ENCODE measurements at places on chromosomes 3 and 15.

DNA sequence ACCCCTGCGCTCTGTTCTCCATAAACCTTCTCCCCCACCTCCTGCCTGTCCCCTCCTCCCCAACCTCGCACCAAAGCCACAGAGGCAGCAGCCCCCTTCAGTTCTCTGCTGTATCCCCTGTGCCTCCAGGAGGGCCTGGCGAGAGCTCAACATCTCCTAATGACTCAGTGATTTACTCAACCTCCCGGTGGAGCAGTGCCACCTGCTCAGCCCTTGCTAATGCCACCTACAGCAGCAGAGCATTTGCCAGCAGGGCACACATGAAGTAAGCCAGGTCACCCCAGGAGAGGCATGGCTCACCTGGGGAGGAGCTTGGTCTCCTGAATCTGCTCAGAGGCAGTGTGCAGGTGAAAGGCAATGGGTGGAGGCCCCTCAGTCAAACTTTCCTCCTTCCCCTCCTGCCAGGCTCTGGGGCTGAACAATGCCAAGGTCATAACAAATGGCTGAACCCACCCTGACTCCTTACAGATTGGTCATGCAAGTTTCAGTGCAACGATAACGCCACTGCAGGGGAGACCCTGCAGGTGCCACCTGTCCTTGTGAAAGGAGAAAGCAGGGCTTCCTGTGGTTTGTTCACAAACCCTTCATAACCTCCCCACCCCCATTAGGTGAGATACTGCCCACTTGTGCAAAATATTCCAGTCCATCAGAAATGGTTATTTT, 19.8 kb downstream of the TRPM1 start:
- DNase-seq: no peak
- no peak overlapping the region for H3K4me3 ChIP-seq
- no peaks in the 10 kb centered on the region for H3K36me3 ChIP-seq
- H3K27me3 ChIP-seq: peaks cover 39% of the 10 kb centered on the region

GRCh38 chr15:84859144-84859543, 25.3 kb upstream of the SLC28A1 start:
- no peak for DNase-seq
- H3K27ac ChIP-seq: no peak overlapping the region
- no peaks in the 10 kb centered on the region for H3K36me3 ChIP-seq
- H3K4me1 ChIP-seq: no peaks in the 10 kb centered on the region
- no peaks in the 10 kb centered on the region for H3K27me3 ChIP-seq

DNA sequence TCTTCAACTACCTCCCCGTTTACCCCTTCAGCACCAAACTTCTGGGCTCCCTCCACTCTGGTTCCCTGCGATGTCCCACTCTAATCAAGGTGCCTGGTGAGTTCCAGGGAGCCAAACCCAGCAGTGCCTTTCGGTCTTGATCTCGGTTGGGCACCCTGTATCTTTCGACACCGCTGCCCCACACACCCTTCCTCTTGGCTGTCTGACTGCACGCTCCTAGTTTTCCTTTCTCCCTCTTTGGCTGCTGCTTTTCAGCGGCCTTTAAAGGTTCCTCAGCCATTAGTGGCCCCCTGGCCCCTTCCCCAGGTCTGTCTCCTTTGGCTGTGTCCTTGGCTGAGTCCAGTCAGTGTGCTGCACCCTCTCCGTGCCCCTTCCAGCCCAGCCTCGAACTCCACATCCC, 784 bp downstream of the TTLL3 start:
- peak overlapping the region; percentile 75 for H3K27ac ChIP-seq
- H3K4me1 ChIP-seq: peaks cover 41% of the 10 kb centered on the region
- peak overlapping the region; percentile 39 for H3K4me3 ChIP-seq
- DNase-seq: no peak
- peaks cover 68% of the 10 kb centered on the region for H3K36me3 ChIP-seq

- no peak for DNase-seq
- H3K27me3 ChIP-seq: peaks cover 51% of the 10 kb centered on the region
- no peak overlapping the region for H3K27ac ChIP-seq
- no peaks in the 10 kb centered on the region for H3K36me3 ChIP-seq
- H3K4me1 ChIP-seq: peaks cover 11% of the 10 kb centered on the region
- H3K4me3 ChIP-seq: no peak overlapping the region
These were observed 14.5 kb upstream of the SLC6A1 start for GRCh38 chr3:10977892-10978510.

- H3K4me3 ChIP-seq: peak overlapping the region; percentile 81
- peaks cover 1% of the 10 kb centered on the region for H3K36me3 ChIP-seq
- peaks cover 21% of the 10 kb centered on the region for H3K4me1 ChIP-seq
- no peaks in the 10 kb centered on the region for H3K27me3 ChIP-seq
- H3K27ac ChIP-seq: no peak overlapping the region
These were observed 55.4 kb downstream of the CCDC54 start for GRCh38 chr3:107432646-107433045.

DNA sequence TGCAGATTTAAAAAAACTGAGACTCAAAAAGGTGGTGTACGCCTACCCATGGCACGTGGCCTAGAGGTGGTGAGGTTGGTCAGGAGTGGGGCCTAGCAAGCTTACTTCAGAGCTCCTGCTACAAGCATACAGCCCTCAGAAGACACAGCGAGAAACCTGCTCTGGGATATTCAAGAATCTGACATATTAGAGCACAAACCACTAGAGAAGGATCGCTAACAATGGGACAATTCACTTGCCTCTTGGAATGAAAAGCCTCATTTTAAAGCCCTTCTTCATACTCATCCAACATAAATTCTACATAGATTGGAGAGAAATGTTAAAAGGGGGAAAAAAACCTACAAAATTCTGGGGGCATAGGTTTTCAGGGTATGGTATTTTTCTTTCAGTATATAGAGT, 118.0 kb upstream of the ARHGEF3 start:
- H3K4me3 ChIP-seq: no peak overlapping the region
- DNase-seq: no peak
- no peaks in the 10 kb centered on the region for H3K27me3 ChIP-seq
- H3K36me3 ChIP-seq: peaks cover 5% of the 10 kb centered on the region

- no peak for DNase-seq
- H3K4me1 ChIP-seq: peaks cover 35% of the 10 kb centered on the region
- no peaks in the 10 kb centered on the region for H3K27me3 ChIP-seq
- H3K4me3 ChIP-seq: no peak overlapping the region
- H3K27ac ChIP-seq: peak overlapping the region; percentile 40
These were observed 9.2 kb downstream of the UBA5 start for GRCh38 chr3:132669256-132669777.

DNA sequence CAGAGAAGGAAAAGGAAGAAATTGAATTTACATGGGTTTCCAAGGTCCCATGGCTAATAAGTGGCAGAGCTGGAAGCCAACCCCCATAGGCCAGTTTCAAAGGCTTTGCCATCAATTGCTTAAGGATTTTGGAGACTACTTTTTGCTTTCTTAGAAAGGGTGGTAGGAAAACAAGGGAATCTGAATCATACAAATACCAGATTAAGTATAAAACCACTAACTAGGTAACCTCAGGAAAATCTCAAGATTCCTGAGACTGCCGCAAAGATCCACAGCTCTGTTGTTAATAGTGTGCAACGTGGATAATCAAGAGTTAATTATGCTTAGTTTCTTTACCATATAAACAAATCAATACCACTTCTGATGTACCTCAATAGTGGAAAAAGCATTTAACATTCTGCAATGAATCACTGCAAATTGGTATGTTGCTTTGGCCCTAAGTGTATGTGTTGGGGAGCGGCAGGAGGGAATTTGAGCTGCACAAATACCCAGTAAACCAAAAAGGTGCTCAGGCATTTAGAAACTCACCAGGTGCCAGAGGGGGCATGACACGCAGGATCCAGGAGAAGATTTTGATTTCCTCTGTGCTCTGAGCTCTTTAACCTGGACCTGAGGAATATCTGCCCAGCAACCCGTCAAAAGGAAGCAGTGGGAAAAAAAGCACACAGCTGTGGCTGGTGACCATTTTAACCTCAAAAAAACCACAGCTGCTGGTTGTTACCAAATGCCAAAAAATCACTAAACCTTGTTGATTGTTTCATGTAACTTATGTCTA, 22.0 kb downstream of the AADAC start:
- H3K36me3 ChIP-seq: no peaks in the 10 kb centered on the region
- H3K4me1 ChIP-seq: peaks cover 4% of the 10 kb centered on the region
- H3K27ac ChIP-seq: no peak overlapping the region
- H3K4me3 ChIP-seq: no peak overlapping the region

DNA sequence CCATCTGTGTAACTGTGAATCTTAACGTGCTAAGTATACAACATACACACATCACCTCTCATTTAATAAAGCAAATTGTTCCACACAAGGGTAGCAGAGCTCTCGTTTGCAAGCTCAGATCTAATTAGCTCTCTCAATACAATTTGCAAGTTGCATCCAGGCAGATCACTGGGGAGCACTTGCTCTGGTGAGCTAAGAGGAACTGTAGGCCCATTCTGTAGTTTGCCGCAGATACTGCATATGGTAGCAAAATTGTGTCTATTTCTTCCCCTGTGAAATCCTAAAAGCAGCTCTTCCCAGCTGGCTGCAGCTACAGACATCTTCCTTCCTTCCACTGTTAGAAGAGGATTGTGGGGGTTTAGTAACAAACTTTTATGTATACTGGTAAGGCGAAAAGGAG, 288.7 kb upstream of the ADAMTS9 start:
- DNase-seq: no peak
- H3K27ac ChIP-seq: no peak overlapping the region
- H3K27me3 ChIP-seq: no peaks in the 10 kb centered on the region
- no peak overlapping the region for H3K4me3 ChIP-seq
- H3K4me1 ChIP-seq: no peaks in the 10 kb centered on the region
- no peaks in the 10 kb centered on the region for H3K36me3 ChIP-seq

- no peaks in the 10 kb centered on the region for H3K36me3 ChIP-seq
- no peak overlapping the region for H3K4me3 ChIP-seq
- H3K4me1 ChIP-seq: no peaks in the 10 kb centered on the region
- no peak for DNase-seq
- H3K27ac ChIP-seq: no peak overlapping the region
- H3K27me3 ChIP-seq: no peaks in the 10 kb centered on the region
These were observed 201.0 kb upstream of the WNT5A start for GRCh38 chr3:55688154-55688553.

DNA sequence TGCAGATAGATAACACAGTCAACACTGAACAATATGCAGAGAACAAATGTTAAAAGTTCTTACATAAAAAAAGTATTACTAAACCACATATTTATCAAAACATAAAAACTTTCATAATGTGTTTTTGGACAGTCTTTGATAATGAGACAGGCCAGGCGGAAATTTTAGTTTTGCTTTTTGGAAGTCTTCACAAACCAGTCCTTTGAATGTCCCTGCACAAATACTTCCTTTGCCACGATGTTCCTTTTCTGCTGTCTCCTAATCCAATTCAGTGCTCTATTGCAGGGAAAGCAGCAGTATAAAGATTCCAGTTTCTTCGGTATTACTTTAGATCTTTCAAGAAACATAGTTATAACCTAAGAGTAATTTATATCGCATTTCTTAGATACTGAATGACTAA, 135.9 kb downstream of the TBL1XR1 start:
- peaks cover 54% of the 10 kb centered on the region for H3K4me1 ChIP-seq
- no peaks in the 10 kb centered on the region for H3K27me3 ChIP-seq
- no peak for DNase-seq
- no peak overlapping the region for H3K27ac ChIP-seq

DNA sequence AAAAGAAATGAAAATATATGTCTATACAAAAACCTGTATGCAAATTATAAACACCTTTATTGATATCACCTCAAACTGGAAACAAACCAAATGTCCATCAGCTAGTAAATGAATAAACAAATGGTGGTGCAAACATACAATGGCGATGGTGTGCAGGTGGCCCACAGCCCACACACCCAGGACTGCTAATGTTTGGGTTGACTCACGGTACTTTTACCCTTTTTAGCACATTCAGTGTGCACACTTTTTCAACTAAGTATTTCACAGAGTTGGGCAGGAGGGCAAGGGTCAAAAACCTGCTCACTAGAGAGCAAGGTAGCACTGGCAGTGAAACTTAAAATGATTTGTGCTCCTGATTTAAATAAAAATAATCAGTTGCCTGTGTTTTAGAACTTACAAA, 123.1 kb upstream of the BHLHE40 start:
- DNase-seq: no peak
- H3K4me3 ChIP-seq: no peak overlapping the region
- no peaks in the 10 kb centered on the region for H3K27me3 ChIP-seq
- H3K4me1 ChIP-seq: peaks cover 54% of the 10 kb centered on the region
- H3K27ac ChIP-seq: no peak overlapping the region

- no peak for DNase-seq
- peaks cover 4% of the 10 kb centered on the region for H3K4me1 ChIP-seq
- H3K4me3 ChIP-seq: no peak overlapping the region
- no peak overlapping the region for H3K27ac ChIP-seq
- H3K36me3 ChIP-seq: no peaks in the 10 kb centered on the region
These were observed 32.1 kb upstream of the PIAS1 start for GRCh38 chr15:68022061-68022460.

- no peak overlapping the region for H3K4me3 ChIP-seq
- peaks cover 4% of the 10 kb centered on the region for H3K27me3 ChIP-seq
- peaks cover 6% of the 10 kb centered on the region for H3K4me1 ChIP-seq
- DNase-seq: no peak
- no peak overlapping the region for H3K27ac ChIP-seq
These were observed 27.2 kb downstream of the GRIP2 start for GRCh38 chr3:14512942-14513327.

DNA sequence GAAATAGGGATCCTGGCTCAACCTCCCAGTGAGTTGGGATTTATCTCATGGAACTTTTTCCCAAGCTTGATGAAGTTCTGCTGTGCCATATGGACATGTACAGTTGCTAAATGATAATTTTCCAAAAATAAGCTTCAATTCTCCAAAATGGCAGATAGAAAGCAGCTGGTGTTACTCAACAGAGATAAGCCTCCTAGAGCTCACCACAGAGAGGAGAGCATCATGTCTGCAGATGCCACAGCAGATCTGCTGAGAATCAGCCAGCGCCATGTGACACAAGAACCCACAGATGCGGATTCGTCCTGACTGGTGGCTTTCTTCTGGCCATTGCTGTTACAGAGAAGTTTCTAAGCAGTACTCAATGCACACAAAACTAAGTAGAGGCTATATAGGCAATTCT, 50.6 kb downstream of the AGTR1 start:
- H3K36me3 ChIP-seq: no peaks in the 10 kb centered on the region
- H3K27me3 ChIP-seq: no peaks in the 10 kb centered on the region
- H3K4me3 ChIP-seq: no peak overlapping the region
- no peak for DNase-seq
- no peaks in the 10 kb centered on the region for H3K4me1 ChIP-seq
- no peak overlapping the region for H3K27ac ChIP-seq

- no peak overlapping the region for H3K4me3 ChIP-seq
- no peak overlapping the region for H3K27ac ChIP-seq
- H3K4me1 ChIP-seq: peaks cover 25% of the 10 kb centered on the region
- no peaks in the 10 kb centered on the region for H3K27me3 ChIP-seq
These were observed 120.8 kb upstream of the PHLDB2 start for GRCh38 chr3:111738238-111738637.

DNA sequence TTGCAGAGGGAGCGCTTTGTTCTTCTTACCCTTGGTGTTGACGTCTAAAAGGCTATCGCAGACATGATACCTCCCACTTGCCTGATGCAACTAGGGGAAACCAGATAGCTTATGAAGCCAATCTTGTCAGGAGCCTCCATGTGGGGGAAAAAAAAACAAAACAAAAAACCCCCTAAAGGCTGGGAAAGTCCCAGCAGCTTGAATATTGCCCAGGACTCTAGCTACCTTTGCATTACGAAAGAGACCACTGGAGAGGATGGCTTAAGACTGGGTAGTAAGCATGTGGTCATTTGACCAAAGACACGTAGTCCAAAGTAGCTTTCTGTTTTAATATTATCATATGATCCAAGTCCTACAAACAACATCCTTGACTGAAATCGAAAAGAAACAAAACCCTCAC, 120.7 kb upstream of the WNT5A start:
- H3K27ac ChIP-seq: no peak overlapping the region
- H3K36me3 ChIP-seq: no peaks in the 10 kb centered on the region
- no peaks in the 10 kb centered on the region for H3K4me1 ChIP-seq
- no peak for DNase-seq

GRCh38 chr15:51269496-51269895, 68.9 kb downstream of the CYP19A1 start:
- H3K4me3 ChIP-seq: no peak overlapping the region
- peaks cover 42% of the 10 kb centered on the region for H3K27me3 ChIP-seq
- H3K27ac ChIP-seq: no peak overlapping the region
- DNase-seq: no peak
- H3K36me3 ChIP-seq: no peaks in the 10 kb centered on the region
- H3K4me1 ChIP-seq: peaks cover 4% of the 10 kb centered on the region
